ENCODE measurements at places on chromosomes 3 and 15. TPM values are rescaled to one million over a fixed set of nuclear protein-coding genes. Genes with fewer than 3 reads are reported as not detected.
A peak's percentile ranks its signal among the peaks of the same experiment; 100 is the strongest.

- no peak overlapping the region for H3K4me3 ChIP-seq
- peaks cover 37% of the 10 kb centered on the region for H3K36me3 ChIP-seq
- H3K27me3 ChIP-seq: no peaks in the 10 kb centered on the region
- no peak for DNase-seq
Observed at GRCh38 chr15:99818872-99819271, 85.6 kb upstream of the LYSMD4 start.

GRCh38 chr3:10695595-10696285 lies 120.3 kb upstream of the SLC6A11 start:
- H3K4me1 ChIP-seq: no peaks in the 10 kb centered on the region
- no peak overlapping the region for H3K4me3 ChIP-seq
- no peak overlapping the region for H3K27ac ChIP-seq
- H3K27me3 ChIP-seq: peaks cover 20% of the 10 kb centered on the region
- no peak for DNase-seq

DNA sequence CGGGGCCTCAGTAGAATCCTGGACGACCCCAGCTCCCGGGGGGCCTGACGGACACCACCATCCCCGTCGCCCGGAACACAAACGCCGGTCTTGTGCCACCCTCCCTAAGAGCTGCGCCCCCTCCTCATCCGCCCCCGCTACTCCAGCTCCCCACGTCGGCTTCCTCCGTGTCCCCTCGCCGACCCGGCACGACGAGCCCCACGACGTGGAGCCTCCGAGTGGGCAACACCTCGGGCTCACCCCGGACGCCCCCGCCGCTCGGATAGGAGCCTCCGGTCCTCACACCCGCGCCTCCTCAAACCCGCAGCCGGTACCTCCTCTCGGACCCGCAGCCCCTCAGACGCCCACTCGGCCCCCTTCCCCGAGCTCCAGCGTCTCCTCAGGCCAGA lies 525 bp downstream of the NPTN start:
- H3K27me3 ChIP-seq: peaks cover 12% of the 10 kb centered on the region
- H3K36me3 ChIP-seq: peaks cover 2% of the 10 kb centered on the region
- H3K4me1 ChIP-seq: peaks cover 44% of the 10 kb centered on the region
- peak overlapping the region; percentile 56 for H3K27ac ChIP-seq
- H3K4me3 ChIP-seq: peak overlapping the region; percentile 80
- no peak for DNase-seq

DNA sequence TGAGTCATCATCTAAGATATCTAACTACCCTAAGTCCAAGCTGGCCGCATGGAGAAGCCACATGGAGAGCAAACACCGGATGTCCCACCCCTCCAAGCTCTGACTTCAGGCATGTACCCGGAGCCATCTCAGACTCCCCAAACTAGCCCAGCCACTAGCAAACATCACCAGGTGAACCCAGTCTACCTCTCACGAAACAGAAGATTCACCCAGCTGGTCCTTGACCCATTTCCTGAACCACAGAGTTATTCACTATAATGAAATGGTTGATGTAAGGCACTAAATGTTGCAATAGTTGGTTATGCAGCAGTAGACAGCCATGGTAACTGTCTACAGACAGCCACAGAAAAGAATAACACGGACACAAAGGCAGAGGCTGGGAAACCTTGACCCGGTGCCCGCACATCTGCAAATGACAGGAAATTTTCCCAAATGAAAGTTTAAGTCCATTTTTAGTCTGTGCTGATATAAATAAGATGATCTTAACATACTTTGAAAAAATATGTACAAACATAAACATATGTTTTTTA lies 265.5 kb upstream of the ATP10A start:
- H3K27ac ChIP-seq: no peak overlapping the region
- peaks cover 11% of the 10 kb centered on the region for H3K27me3 ChIP-seq
- no peak overlapping the region for H3K4me3 ChIP-seq
- DNase-seq: no peak
- no peaks in the 10 kb centered on the region for H3K36me3 ChIP-seq

Gene CLDN16
- not detected for total RNA-seq

GRCh38 chr15:36933255-36933990 lies 166.9 kb downstream of the MEIS2 start:
- DNase-seq: no peak
- no peaks in the 10 kb centered on the region for H3K27me3 ChIP-seq
- H3K27ac ChIP-seq: no peak overlapping the region

- DNase-seq: no peak
- H3K36me3 ChIP-seq: peaks cover 2% of the 10 kb centered on the region
- no peak overlapping the region for H3K4me3 ChIP-seq
- H3K27ac ChIP-seq: no peak overlapping the region
- no peaks in the 10 kb centered on the region for H3K27me3 ChIP-seq
Observed at GRCh38 chr3:23959135-23959900, 14.2 kb downstream of the NR1D2 start.

- no peak overlapping the region for H3K4me3 ChIP-seq
- no peaks in the 10 kb centered on the region for H3K27me3 ChIP-seq
- DNase-seq: no peak
- no peaks in the 10 kb centered on the region for H3K4me1 ChIP-seq
- no peak overlapping the region for H3K27ac ChIP-seq
- no peaks in the 10 kb centered on the region for H3K36me3 ChIP-seq
Observed at GRCh38 chr3:40770061-40770460, 245.3 kb downstream of the ZNF621 start.

- H3K4me1 ChIP-seq: no peaks in the 10 kb centered on the region
- no peak overlapping the region for H3K27ac ChIP-seq
- no peak overlapping the region for H3K4me3 ChIP-seq
- no peaks in the 10 kb centered on the region for H3K36me3 ChIP-seq
- no peak for DNase-seq
Observed at GRCh38 chr15:45921376-45921775, 286.5 kb downstream of the SQOR start.

DNA sequence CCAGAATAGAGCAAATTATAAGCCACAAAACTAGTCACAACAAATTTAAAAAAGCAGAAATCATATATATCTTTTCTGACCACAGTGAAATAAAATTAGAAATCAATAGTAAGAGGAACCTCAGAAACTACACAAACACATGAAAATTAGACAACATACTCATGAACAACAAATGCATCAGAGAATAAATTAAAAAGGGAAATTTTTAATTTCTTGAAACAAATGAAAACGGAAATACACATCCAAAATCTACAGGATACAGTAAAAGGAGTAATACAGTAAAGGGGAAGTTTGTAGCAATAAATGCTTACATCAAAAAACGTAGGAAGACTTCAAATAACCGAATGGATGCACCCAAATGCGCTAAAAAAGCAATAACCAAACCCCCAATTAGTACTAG lies 19.2 kb downstream of the NME9 start:
- no peak overlapping the region for H3K27ac ChIP-seq
- peaks cover 5% of the 10 kb centered on the region for H3K36me3 ChIP-seq
- H3K27me3 ChIP-seq: peaks cover 30% of the 10 kb centered on the region
- H3K4me1 ChIP-seq: no peaks in the 10 kb centered on the region

DNA sequence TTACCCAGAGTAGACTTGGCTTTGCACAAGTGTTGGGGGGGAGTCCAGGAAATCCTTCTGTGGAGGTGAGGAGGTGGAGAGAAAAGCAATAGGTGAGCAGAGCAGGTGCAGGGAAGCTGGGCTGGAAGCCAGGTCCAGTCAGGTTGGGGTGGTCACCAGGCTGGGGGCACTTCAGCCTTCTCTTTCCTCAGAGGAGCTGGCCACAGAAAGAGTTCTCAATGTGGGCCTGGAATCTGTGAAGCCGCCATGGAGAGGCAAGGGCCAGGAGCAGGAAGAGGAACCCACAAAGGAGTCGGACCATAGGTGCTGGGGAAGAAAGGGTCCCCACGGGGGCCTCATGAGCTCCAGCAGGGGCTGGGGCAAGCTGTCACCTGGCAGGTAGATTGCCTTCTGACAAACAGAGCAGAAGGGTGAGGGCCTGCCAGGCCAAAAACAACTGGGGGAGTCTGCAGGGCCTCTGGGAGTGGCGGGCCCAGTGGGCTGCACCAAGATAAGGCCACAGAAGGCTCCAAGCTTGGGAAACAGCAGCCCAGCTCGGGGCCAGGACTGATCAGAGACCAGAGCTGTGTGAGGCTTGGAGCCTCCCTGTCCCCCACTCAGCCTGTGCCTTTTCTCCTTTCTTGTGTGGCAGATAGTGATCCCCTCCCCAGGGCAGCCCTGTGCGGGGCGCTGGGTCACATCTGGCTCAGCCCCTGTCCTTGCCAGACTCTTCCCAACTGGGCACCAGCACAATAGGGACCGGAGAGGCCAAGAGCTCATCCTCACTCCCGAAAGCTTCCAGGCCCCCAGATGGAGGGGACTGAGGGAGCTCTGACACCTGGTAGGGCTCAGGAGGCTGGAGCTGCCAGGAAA lies 53.0 kb upstream of the FGD5 start:
- no peak overlapping the region for H3K27ac ChIP-seq
- no peak for DNase-seq
- no peak overlapping the region for H3K4me3 ChIP-seq
- H3K36me3 ChIP-seq: no peaks in the 10 kb centered on the region
- peaks cover 6% of the 10 kb centered on the region for H3K4me1 ChIP-seq

Gene PLA2G4E
- not detected for total RNA-seq

Data from activated CD8-positive, alpha-beta T cell treated with anti-CD3 and anti-CD28 coated beads, Interleukin-2, amount 10 ng/mL, durations not matched to agents 7 days and 5 days (primary cell).